Stimulated activated CD4-positive, alpha-beta T cell treated with anti-CD3 and anti-CD28 coated beads, Interleukin-12 subunit alpha, Interleukin-12 subunit beta, amount 100 ng/mL, for 48 hours (primary cell): ENCODE measurements at places on chromosomes 1 and 21.

GRCh38 chr1:117928881-117929342, 509 bp downstream of the GDAP2 start:
- peak; percentile 4 for DNase-seq

DNA sequence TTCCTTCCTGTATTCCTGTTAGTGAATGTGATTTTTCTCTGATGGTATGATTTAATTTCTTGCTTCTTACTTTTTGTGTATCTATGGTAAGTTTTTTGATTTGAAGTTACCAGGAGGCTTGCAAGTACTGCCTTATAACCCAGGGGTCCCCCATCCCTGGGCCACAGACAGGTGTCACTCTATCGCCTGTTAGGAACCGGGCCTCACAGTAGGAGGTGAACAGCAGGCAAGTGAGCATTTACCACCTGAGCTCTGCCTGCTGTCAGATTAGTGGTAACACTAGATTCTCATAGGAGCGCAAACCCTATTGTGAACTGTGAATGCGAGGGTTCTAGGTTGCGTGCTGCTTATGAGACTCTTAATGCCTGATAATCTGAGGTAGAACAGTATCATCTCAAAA, 143.3 kb downstream of the RPS6KC1 start:
- no peak for DNase-seq

DNA sequence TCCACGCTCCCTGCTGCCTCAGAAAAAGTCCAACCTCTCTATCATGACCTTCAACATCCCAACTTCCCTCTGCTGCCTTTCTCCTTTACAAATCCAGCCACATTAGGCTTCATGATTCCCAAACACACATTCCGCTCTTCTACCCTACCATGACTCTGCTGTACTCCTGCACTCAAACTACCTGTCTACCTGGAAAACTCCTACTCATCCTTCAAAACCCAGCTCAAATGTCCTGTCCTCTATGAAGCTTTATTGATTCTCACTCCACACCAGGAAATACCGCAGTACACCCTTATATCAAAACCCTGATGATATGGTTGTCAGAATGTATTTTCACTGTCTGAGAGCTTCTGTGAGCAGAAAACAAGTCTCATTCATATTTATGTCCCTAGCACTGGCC, 8.9 kb downstream of the ARHGEF19 start:
- no peak for DNase-seq

DNA sequence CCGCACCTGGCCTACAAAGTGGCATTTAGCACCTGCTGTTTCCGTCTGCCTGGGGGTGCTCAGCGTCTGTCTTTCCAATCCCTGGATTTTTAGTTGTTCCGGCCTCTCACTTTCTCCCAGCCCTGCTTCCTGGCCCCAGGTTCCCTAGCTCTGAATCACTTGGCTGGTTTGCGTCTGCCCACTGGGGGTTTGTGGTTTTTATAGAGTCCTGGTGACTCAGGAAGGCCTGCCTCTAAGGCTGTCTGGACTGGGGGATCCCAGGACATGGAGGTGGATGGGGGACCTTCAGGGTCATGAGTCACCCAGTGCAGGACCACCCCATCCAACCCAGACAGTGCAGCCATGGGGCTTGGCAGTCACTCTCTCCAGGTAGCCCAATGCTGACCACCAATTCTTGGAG, 53.5 kb downstream of the MRPL37 start:
- DNase-seq, result no peak

DNA sequence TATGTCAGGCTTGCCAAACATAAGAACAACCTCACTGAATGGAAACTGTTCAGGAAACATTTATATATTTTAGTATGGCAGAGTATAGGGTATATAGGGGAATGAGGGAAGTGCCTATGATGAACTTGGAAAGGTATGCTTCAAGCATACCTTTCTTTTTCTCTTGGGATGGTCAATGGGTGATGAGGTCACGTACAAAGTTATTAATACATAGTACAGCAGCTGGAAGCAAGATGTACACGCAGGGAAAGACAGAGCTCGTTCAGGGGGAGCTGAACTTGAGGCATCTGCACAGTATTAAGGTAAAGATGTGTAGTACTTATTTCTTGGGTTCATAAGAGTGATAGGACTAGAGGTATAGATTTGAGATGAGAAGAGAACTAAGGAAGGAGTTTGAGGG, 61.5 kb downstream of the ABCD3 start:
- no peak for DNase-seq

- DNase-seq, result no peak
These were observed 742 bp upstream of the PDE9A start for GRCh38 chr21:42652527-42653230.

GRCh38 chr1:41591891-41592290, 107.4 kb upstream of the EDN2 start:
- no peak for DNase-seq

GRCh38 chr1:23809751-23810171, 9.2 kb upstream of the GALE start:
- peak; percentile 78 for DNase-seq

GRCh38 chr1:225946082-225946620, 5.1 kb upstream of the LEFTY2 start:
- no peak for DNase-seq

- no peak for DNase-seq
These were observed 2.0 kb downstream of the AK5 start for GRCh38 chr1:77283701-77284425.

GRCh38 chr1:29344336-29344735, 108.0 kb downstream of the PTPRU start:
- no peak for DNase-seq

- no peak for DNase-seq
These were observed 66.5 kb upstream of the ERRFI1 start for GRCh38 chr1:8092657-8093056.

DNA sequence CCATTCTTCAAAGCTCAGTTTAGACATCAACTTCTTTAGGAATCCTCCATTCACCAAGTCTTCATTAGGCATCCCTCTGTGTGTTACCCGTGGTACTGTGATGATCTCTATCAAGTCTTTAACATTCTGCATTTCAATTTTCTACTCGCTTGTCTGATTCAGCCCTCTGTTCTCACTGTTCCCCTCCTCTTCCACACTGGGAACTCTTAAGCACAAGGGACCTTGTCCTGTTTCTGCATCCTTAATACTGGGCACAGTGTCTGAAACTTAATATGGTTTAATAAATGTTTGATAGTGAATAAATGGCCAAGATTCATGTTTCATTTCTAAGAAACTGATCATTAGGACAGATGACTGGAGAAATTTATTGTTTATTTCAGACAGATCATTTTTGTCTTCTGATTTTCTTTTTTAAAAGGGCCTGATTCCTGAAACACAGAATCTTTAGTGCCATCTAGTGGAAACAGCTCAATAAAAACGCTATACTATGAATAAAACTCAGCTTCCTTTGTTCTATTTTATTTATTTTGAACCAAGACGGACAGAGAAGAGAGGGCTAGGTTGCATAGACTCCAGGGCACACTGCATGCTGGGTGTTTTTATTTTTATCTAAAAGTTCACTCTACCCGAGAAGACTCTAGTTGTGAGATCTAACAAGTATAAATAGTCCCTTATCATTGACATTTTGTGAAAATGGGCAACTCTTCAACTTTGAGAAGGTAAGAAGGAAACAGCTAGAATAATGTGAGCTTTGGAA, 7.0 kb upstream of the TRIM45 start:
- DNase-seq, result no peak

DNA sequence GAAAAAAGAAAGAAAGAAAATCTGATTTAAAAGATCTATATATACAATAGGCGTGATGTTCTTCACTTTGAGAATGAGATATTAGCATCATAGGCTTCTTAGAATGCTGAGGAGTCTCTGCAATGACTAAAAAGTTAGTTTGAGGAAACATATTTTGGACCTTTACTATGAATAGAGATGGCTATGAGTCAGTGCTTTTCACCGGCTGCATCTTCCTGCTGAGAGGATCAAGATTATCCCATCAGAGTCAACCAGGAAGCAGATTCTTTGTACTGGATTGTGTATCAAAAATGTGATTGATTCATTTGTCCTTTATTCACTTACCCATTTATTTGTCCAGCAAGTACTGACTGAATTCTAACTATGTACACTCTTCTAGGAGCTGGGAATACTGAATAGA, 144.2 kb downstream of the KCNK2 start:
- DNase-seq, result no peak

DNA sequence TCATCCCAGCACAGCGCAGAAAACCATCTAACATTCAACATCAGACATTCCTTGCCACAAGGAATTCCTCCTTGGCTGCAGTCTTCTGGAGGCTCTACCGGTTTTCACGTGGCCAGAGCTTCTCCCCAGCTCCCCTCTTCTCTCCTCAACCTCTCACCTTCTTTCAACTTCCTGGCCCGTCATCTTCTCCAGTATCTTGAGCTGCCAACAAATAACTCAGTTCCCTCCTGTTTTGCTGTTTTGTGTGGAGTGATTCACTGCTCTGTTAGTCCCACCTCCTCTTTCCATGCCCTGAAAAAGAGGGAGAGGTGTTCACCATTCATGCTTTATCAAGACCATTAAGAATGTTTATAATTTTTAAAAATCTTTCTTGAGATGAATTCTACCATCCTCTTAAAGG, 32.6 kb downstream of the PIGM start:
- DNase-seq, result no peak

- no peak for DNase-seq
These were observed 60.6 kb downstream of the UBIAD1 start for GRCh38 chr1:11333631-11334030.

DNA sequence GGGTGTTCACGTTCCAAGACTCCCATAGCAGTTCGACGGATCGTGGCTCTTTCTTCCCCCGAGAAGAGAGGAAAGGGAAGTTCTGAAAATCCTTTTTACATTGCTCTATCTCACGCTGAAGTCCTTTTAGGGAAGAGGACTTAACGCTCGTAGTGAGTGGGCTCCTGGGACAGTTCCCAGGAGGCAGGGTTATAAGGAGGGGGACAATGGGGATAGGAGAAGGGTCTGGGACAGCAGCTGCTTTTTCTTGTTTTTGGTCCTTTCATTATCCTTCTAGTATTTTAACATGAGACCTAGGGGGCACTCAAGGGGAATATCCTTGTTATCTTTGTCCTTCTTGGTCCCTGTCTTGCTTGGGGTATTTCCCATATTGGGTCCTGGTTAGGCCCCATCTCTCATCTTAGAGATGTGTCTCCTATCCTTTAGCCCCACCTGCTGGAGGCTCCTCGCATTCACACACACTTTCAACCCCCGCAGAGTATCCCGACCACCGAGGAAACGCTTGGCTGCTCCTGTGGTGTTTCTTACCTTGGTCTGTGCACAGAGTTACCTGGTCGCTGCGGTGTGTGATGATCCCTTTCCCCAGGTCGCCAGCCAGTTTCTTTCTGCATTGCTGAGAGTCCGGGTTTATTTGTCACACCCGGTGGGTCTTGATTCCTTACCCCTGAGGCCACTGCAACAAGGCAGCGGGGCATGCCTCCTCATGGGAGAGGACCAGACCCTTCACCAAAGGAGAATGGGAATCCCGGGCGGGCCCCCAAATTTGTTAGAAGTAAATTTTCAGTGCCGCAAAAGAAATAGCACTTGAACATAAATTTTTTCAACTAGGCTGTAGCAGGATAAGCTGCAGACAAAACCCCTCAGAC, 29.7 kb downstream of the SCCPDH start:
- DNase-seq, result peak; percentile 63

DNA sequence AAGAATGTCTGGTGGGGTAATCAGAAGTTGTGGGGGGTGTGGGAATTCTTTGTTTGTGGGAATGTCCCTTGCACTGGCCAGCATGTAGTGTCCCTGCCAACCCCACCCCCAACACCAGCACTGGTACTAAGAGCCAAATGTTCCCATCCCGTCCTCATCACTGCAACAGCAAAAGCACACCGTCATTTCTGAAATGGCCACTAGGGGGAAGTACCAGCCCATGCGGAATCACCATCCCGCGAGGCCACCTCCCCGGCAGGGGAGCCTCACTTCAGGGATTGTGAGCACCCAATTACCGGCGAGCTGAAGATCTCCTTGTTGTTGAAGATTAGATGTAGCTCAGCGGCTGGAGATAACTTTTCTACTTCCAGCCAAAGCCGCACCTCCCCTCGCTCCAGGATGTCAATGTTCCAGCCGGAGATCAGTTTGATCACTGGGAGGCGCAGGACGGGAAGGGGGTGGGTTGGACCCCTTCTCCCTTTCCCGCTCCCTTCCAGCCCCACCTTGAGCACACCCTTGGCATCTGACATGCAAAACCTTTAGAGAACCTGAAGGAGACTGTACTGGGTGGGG, 41.0 kb downstream of the MYOM3 start:
- DNase-seq, result peak; percentile 65

DNA sequence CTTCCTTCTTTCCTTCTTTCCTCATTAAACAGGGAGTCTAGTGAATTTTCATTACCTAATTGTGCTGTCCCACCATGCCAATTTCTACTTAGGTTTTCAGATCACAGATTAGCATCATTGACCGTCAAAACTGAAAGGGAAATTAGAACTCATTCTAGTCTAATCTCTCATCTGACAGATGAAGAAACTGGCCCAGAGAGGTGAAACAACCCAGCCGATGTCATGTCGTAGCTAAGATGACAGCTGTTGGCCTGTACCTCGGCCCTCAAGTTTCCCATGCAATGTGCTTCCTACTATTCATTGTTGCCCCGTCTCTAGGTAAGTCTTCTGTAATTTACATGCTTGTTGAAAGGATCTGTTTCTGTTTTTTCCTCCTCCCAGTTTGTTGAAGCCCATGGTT, 128.2 kb upstream of the KIAA0040 start:
- no peak for DNase-seq

- no peak for DNase-seq
These were observed 4.5 kb downstream of the C21orf58 start for GRCh38 chr21:46319186-46319585.

DNA sequence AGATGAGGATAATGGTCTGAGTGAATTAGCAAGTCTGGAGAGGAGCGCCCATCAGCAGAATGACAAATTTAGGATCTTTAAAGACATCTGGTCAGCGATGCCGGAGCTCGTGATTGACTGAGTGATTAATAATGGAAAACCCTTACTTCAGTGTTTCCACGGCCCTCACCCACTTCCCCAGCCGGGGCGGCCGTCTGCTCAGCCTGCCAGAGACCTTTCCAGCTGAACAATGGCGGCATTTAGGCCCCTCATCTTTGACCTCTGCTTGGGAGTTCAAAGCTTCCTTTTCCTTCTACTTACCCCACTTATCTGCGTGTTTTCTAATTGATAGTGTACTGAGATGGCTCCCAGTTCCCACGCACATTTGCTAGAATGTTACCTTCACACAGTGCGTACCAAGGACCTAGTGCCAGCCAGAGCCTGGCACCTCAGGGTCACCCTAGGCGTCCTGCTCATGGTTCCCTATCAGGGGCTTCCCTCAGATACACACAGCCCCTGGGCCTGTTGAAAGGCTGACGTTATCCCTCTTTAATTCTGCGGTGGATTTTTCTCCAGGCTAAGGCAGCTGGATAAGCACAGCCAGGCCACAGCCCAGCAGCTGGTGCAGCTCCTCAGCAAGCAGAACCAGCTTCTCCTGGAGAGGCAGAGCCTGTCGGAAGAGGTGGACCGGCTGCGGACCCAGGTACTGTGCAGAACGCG, 232.8 kb downstream of the SDCCAG8 start:
- no peak for DNase-seq

- no peak for DNase-seq
These were observed 68.0 kb upstream of the PTGFRN start for GRCh38 chr1:116841569-116842344.

GRCh38 chr1:99551812-99552614, 93.9 kb upstream of the PALMD start:
- DNase-seq, result no peak
